ENCODE measurements at places on chromosomes 1 and 21. TPM values are rescaled to one million over a fixed set of nuclear protein-coding genes. Genes with fewer than 3 reads are reported as not detected.

GRCh38 chr1:22914633-22915217 lies 57.9 kb downstream of the LACTBL1 start:
- DNase-seq = no peak

Gene DDX59
- total RNA-seq = 32.9 TPM

Gene LAPTM5
- 629 TPM for total RNA-seq

- DNase-seq = peak; percentile 50
Measured at GRCh38 chr1:90579212-90579802, 137.8 kb downstream of the BARHL2 start.

DNA sequence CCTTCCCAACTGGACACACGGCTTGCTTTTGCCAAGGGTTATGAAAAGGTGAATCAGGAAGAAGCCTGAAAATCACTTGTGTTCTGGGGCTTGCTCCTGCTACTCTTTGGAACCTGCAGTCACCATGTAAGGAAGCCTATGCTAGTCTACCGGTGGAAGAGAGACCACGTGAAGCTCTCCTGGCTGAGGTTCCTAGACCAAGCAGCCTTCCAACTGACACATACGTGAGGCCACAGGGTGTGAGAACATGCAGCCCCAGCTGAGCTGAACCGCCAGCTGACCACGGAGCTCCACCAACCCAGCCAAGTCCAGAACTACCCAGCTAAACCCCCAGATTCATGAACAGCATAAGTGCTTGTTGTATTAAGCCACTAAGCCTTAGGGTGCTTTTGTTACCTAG lies 72.8 kb upstream of the KRTAP19-8 start:
- DNase-seq = no peak

Gene TAGLN2
- total RNA-seq = 238 TPM

Gene GBP4
- total RNA-seq = 17.5 TPM
